Activated CD4-positive, alpha-beta memory T cell treated with anti-CD3 and anti-CD28 coated beads, Interleukin-2, amount 10 ng/mL, durations not matched to agents 7 days and 5 days (primary cell): ENCODE measurements at places on chromosomes 4 and X. TPM values are rescaled to one million over a fixed set of nuclear protein-coding genes. Genes with fewer than 3 reads are reported as not detected.
A peak's percentile ranks its signal among the peaks of the same experiment; 100 is the strongest.

RAB33A gene
- total RNA-seq: 37.0 TPM

KIF4A gene
- total RNA-seq: 33.3 TPM

DCAF4L1 gene
- 0.10 TPM for total RNA-seq

GRCh38 chr4:47462799-47463234 is 685 bp downstream of the COMMD8 start:
- peak overlapping the region; percentile 80 for H3K4me3 ChIP-seq
- H3K36me3 ChIP-seq: peaks cover 11% of the 10 kb centered on the region
- no peaks in the 10 kb centered on the region for H3K27me3 ChIP-seq
- H3K27ac ChIP-seq: peak overlapping the region; percentile 69

GRCh38 chrX:153926552-153926857 is 441 bp upstream of the ARHGAP4 start:
- no peaks in the 10 kb centered on the region for H3K27me3 ChIP-seq
- H3K4me3 ChIP-seq: peak overlapping the region; percentile 80
- H3K27ac ChIP-seq: peak overlapping the region; percentile 97
- H3K36me3 ChIP-seq: peaks cover 45% of the 10 kb centered on the region

DNA sequence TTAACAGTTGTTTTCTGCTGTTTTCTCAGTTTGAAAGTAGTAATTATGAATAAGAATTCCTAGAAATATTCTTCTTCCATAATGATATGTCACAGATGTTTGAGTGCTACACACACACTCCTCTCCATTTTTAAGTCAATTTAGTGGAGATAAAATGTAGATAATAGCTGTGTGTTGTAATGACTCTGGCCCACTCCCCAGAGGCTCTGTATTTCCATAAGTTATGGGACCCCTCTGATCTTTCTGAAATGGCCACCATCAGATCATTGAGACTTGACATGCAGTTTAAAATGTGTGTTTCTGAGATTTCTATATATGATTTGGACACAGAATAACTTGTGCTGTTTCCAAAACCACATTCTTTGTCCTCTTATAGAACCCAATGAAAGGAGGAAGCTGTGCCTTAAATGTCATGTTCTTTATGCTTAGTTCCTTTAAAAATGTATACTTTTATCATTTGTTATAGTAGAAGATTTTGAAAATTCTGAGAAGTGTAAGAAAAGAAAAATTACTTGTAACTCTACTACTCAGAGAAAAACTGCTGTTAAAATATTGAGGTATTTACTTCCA is 46.4 kb downstream of the GAB1 start:
- no peak overlapping the region for H3K27ac ChIP-seq
- no peak for DNase-seq
- H3K4me1 ChIP-seq: no peaks in the 10 kb centered on the region
- H3K4me3 ChIP-seq: no peak overlapping the region
- peaks cover 2% of the 10 kb centered on the region for H3K27me3 ChIP-seq

GRCh38 chrX:4320436-4320947 is 607.0 kb upstream of the PRKX start:
- H3K4me3 ChIP-seq: no peak overlapping the region
- no peak for DNase-seq
- H3K36me3 ChIP-seq: no peaks in the 10 kb centered on the region
- H3K27ac ChIP-seq: no peak overlapping the region

DNA sequence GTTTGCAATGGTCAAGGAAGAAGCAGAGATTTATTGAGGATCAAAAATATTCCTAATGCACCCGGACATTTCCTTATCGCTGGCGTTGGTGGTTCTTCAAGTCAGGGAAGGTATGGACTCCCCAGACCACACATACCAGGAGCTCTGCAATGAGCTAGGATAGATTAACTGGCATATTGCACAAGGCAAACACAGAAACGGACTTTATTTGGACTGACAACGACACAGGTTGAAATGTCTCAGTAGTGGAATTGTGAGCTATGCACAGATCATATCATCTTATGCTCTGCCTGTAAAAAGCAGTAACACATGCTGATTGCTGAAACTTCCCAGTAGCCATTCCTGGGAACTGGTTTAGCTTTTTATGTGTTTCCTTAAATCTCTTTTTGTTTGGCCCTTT is 1.7 kb downstream of the TSPAN7 start:
- H3K36me3 ChIP-seq: no peaks in the 10 kb centered on the region
- peaks cover 3% of the 10 kb centered on the region for H3K4me1 ChIP-seq
- H3K27me3 ChIP-seq: peaks cover 8% of the 10 kb centered on the region
- no peak for DNase-seq
- no peak overlapping the region for H3K27ac ChIP-seq
- H3K4me3 ChIP-seq: no peak overlapping the region

- no peak overlapping the region for H3K4me3 ChIP-seq
- peaks cover 5% of the 10 kb centered on the region for H3K27me3 ChIP-seq
- DNase-seq: no peak
Observed at GRCh38 chr4:101993842-101994775, 203.6 kb downstream of the BANK1 start.

DNA sequence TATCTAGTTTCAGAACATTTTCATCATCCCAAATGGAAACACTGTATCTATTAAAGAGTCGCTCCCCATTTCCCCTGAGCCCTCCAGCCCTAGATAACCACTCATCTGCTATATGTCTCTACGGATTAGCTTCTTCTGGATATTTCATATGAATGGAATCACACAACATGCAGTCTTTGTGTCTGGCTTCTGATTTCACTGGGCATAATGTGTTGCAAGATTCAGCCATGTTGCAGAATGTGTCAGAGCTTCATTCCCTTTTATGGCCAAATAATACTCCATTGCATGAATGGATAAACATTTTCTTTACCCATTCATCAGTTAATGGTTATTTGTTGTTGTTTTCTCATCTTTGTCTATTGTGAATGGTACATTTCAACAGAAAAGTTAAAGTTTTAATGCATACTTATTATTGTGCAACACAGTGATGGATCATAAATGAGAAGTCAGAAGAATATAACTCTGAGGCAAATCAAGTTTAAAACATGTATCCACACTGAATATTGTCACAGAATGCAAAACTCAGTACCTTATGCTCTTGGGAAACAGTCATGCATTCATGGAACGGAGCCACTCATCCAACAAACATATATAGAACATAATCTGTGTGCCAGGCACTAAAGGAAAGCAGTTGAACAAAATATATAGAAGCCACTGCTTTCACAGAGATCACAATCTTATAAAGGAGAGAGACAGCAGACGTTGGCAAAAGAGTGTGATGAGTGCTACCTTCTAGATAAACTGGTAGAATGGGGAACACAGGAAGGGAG is 57.8 kb upstream of the MAGEA4 start:
- no peaks in the 10 kb centered on the region for H3K4me1 ChIP-seq
- H3K27ac ChIP-seq: no peak overlapping the region
- no peaks in the 10 kb centered on the region for H3K36me3 ChIP-seq
- no peaks in the 10 kb centered on the region for H3K27me3 ChIP-seq
- DNase-seq: no peak

DNA sequence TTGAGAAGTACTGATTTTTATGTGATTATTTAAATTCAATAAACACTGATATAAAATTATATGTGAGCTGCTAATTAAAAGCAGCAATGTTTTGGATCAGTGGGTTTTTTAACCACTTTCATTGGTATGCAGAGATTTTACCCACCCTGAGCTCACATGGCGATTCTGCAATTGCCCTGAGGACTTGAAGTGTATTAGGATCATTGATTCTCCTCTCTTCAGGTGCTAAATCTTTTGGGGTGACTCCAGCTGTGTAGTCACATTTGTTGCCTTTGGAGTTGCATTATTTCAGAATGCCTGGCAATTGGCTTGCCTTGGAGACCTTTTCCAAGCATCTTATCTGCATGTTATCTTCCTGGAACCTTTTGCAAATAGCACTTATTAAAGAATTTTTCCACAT is 51.3 kb downstream of the UGT8 start:
- H3K36me3 ChIP-seq: no peaks in the 10 kb centered on the region
- H3K27me3 ChIP-seq: peaks cover 11% of the 10 kb centered on the region
- no peak overlapping the region for H3K4me3 ChIP-seq
- no peaks in the 10 kb centered on the region for H3K4me1 ChIP-seq

DNA sequence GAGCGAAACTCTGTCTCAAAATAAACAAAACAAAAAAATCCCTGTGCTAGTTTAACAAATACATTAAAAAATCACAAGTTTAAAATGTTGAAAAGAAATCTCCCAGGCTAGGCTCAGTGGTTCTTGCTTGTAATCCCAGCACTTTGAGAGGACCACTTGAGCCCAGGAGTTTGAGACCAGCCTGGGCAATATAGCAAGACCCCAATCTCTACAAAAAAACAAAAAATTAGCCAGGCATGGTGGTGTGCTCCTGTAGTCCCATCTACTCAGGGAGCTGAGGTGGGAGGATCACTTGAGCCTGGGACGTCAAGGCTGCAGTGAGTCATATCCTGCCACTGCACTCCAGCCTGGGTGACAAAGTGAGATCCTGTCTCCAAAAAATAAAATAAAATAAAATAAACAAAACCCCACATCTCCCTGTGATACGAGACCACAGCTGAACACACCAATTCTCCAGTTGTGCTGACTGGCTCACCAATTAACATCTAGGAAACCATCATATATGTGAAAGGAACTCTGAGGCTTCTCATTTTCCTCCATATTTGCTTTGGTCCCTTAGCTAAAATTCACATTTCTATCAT is 7.3 kb downstream of the RPS4X start:
- no peaks in the 10 kb centered on the region for H3K27me3 ChIP-seq
- peaks cover 52% of the 10 kb centered on the region for H3K4me1 ChIP-seq
- no peak overlapping the region for H3K4me3 ChIP-seq

- no peaks in the 10 kb centered on the region for H3K4me1 ChIP-seq
- no peaks in the 10 kb centered on the region for H3K36me3 ChIP-seq
- H3K27ac ChIP-seq: no peak overlapping the region
Observed at GRCh38 chrX:151633157-151633556, 62.1 kb upstream of the PRRG3 start.

GRCh38 chr4:56874166-56874565 is 33.5 kb upstream of the REST start:
- H3K27ac ChIP-seq: no peak overlapping the region
- no peak overlapping the region for H3K4me3 ChIP-seq
- H3K4me1 ChIP-seq: no peaks in the 10 kb centered on the region
- DNase-seq: no peak

GRCh38 chr4:5720980-5721379 is 10.0 kb downstream of the EVC start:
- no peak for DNase-seq
- no peak overlapping the region for H3K27ac ChIP-seq
- H3K36me3 ChIP-seq: no peaks in the 10 kb centered on the region
- no peaks in the 10 kb centered on the region for H3K4me1 ChIP-seq
